ENCODE measurements at places on chromosomes 12 and 14.

GRCh38 chr12:73612551-73612950, 925.1 kb upstream of the ATXN7L3B start:
- no peak for DNase-seq

- no peak for DNase-seq
Observed at GRCh38 chr14:104881369-104881979, 16.4 kb downstream of the CEP170B start.

- no peak for DNase-seq
Observed at GRCh38 chr12:110338754-110339153, 57.7 kb downstream of the ATP2A2 start.

GRCh38 chr14:68596701-68597100, 196.2 kb downstream of the ZFP36L1 start:
- DNase-seq: no peak

DNA sequence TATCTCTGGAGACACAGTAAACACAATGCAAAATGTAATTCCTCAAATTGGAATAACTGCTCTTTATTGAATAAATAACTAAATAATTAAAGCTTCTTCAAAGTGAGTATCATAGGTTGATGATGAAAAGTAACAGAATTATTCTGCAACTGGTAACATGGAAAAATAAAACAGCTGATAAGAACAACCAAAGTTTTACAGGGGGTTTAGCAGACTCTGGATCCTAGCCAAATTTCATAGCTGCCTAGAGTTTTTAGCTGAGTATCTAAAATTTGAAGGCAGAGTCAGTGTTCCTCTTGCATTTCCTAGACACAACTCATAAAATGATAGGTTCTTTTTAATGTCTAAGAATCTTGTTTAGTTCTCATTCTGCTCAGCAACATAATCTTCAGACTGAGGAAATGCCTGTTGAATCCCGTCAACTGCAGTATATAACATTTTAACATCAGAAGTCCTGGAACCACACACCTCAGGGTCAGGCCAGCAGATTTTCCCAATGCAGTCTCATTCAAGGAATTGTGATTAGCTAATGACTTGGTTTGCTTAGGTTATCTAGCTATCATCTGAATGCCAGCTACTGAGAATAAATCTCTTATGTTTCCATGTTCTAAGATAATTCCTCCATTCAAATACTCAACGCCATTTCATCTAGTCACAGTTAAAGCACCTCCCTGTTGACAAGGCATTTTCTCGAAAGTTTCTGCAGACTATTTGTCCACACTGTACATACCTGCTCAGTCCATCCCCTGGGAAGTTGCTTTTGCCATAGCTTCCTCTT, 411.6 kb downstream of the BCAT1 start:
- no peak for DNase-seq
